ENCODE measurements at places on chromosomes 2 and 18.

GRCh38 chr2:73642338-73643018 lies at the start of gene NAT8:
TSS of gene NAT8 (minus strand) at chr2:73642422. CDS start at chr2:73641628, 794 bp downstream.
- DNase-seq, result no peak

GRCh38 chr2:42099438-42100173 lies 51.8 kb downstream of the PKDCC start:
- no peak for DNase-seq

- no peak for DNase-seq
These were observed 48.7 kb downstream of the PRELID3A start for GRCh38 chr18:12456441-12456840.

- DNase-seq, result no peak
These were observed 19.0 kb downstream of the FAM161A start for GRCh38 chr2:61834893-61835292.

GRCh38 chr2:80007777-80008503 lies 296.6 kb downstream of the LRRTM1 start:
- DNase-seq, result no peak

DNA sequence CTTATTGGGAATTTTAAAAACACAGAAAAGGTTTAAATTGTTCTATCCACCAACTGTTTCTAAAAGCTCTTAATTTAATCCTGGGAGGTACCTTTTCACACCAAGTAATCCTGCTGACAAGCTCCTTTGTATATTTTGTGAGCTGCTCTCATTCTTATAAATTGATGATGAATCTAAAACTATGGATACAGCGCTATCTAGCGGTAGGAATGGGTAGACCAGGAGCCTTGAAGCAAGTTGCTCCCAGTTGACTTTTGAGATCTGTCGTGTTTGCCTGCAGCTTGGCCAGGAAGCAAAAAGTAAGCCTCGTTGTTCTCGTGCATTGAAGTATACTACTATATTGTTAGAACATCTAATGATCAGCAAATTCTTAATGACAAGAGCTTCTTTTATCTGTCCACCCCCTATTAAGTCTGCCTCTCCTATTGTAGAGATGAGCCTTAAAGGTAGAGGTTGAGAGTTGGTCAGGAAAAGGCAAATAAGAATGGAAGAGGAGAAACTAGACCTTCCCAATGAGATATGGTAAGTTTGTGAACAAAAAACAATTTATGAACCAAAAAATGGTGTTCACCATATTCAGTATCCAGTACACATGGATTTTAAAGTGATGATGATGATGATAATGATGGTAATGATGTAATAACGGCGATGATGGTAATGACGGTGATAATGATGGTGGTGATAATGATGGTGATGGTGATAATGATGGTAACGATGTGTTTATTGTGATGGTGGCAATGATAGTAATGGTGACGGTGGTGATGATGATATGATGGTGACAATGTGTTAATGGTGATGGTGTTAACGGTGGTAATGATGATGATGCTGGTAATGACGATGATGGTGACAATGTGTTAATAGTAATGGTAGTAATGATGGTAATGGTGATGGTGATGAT lies 212.1 kb upstream of the NCKAP5 start:
- DNase-seq, result no peak

GRCh38 chr2:215942194-215942593 lies 71.2 kb downstream of the MREG start:
- DNase-seq, result no peak

DNA sequence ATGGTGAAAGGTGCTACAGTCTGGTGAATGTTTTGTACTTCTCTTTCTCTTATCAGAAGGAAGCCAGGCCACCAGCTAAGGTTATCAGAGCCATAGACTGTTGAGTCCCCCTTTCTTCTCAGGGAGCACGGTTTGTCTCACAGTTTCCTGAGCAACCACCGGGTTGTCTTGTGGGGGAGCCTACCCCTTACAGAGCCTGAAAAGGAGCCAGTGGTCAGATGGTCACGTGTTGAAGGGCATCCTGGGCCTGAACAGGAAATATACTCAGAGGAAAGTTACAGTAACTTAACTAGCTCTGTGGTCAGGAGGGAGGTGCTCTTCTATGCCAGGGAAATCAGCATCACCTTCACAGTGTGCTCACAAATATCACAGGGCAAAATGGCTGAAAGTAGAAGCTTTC lies 11.6 kb downstream of the CD28 start:
- no peak for DNase-seq

DNA sequence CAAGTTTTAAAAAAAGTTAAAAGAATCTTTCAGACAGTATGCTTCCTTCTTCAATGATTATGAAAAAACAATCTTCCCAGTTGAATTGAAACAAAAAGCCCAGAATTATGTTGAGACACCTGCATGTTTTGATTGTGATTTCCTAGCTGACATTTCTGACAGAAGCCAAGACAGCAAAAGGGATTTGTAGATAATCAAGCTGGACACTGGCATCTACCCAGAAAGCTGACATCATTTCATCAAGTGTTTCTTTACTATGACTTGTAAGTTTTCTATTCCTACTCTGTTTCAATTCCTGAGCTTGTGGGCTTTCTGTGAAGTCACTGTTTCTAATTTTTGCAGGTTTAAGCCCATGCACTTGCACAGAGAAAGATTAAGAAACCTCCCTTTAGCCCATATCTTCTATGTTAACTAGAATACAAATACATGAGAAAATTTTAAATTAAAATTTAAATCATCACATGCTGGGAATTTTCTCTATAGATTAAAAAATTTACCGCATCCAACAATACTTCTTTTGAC lies 82.9 kb upstream of the CCDC85A start:
- DNase-seq, result no peak

DNA sequence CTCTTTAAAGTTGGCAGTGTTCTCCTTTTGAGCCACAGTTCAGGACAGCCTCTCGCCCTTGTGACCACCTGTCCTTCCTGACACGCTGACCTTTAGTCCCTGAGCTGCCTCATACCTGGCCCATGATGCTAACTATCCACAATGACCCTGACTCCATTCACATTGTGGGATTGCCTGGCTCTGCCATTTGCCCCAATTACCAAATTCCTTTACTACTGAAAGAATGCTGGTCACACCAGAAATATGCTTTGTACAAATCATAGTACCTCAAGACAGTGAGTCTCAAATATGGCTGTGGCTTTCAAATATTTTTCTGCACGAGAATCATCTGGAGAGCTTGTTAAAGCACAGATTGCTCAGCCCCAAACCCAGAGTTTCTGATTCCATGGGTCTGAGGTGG lies 54.2 kb downstream of the LTBP1 start:
- no peak for DNase-seq

DNA sequence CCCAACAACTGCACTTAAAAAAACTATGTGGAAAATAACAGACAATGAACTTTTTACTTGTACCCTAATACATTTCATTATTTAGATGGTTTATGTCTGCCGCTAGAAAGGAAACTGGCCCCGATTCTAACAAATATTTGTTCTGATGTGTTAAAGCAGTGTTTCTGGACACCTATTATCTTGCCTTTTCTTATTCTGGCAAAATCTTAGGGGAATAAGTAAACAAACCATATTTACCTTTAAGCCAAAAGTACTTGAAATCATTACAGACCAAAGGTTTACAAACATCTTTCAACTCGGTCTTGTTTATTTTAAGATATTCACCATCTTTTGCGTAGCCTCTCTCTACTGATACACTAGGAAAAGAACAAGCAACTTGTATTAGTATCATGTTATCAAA lies 11.8 kb upstream of the DLX1 start:
- no peak for DNase-seq

GRCh38 chr2:46818141-46818621 lies 97.4 kb downstream of the MCFD2 start:
- peak; percentile 85 for DNase-seq

- DNase-seq, result peak; percentile 37
These were observed 69.8 kb downstream of the TNS1 start for GRCh38 chr2:217932803-217933616.

GRCh38 chr2:170206246-170206645 lies 28.3 kb downstream of the MYO3B start:
- no peak for DNase-seq

DNA sequence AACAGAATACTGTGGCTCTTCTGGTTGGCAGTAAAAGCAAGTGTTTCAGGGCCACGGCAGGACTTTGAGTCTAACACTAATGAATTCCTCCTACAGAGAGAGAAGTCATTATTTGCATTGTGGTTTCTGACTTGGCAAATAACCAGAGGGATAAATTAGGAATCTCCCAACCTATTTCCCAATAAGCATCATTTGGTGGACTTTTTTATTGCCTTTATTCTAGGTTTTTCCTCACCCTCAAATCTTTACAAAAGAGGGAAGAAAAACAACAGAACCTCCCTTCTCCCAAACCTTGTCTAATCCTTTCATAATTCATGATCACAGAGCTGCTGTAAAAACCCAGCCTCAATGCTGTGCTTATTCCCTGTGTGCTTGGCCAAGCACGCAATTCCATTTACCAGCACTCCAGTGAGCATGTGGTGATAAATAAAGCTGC lies 179.7 kb downstream of the AGPS start:
- no peak for DNase-seq

DNA sequence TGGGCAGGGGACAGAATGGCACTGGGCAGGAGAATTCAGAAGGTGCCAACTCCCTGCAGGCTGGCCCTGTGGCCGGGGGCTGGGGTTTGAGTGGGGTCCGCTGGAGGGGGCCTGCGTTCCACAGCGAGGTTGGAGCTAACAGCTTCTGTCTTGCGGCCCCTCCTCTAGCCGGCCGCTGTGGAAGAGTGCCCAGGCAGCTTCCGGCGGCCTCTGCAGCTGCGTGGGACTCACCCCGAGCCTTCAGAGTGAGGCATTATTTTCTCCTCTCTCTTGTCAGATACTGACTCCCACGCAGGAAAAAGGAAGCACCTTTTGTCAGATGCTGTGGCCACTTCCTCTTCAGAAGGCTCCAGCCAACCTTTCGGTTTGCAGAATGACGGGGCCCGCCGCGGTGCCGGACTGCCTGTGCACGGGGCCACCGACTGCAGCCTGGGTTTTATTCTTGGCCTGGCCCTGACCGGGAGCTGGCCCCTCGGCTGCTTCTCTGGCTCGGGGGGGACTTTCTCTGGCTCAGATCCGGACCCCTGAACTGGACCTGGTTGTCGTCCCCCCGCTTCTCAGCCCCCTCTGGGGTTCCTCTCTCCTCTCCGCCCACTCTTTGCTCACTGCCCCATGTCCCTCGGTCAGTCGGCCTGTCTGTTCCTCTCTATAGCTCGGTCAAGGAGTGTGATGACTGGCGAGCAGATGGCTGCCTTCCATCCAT lies 40.1 kb downstream of the ARHGAP25 start:
- peak; percentile 61 for DNase-seq

DNA sequence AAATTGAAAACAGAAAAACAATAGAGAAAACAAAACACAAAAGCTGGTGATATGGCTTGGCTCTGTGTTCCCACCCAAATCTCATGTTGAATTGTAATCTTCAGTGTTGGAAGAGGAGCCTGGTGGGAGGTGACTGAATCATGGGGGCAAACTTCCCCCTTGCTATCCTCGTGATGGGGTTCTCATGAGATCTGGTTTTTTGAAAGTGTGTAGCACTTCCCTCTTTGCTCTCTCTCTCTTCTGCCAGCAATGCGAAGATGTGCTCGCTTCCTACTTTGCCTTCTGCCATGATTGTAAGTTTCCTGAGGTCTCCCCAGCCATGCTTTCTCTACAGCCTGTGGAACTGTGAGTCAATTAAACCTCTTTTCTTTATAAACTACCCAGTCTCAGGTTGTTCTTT lies 112.3 kb upstream of the UXS1 start:
- no peak for DNase-seq

GRCh38 chr2:24205131-24205530 lies 30.3 kb downstream of the FAM228A start:
- no peak for DNase-seq

- no peak for DNase-seq
These were observed 333.9 kb downstream of the BCL11A start for GRCh38 chr2:60219536-60219935.

DNA sequence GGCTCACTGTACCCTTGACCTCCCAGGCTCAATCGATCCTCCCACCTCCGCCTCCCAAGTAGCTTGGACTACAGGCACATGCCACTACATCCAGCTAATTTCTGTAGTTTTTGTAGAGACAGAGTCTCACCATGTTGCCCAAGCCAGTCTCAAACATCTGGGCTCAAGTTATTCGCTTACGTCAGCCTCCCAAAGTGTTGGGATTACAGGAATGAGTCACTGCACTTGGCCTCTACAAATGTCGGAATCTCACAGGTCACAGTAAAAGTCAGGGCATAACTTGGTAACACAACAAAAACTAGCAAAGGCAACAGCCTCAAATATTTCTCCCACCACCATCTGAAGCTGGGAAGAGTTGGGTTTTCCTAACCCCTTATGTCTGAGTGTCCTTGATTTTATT lies 25.3 kb downstream of the SCG2 start:
- no peak for DNase-seq

DNA sequence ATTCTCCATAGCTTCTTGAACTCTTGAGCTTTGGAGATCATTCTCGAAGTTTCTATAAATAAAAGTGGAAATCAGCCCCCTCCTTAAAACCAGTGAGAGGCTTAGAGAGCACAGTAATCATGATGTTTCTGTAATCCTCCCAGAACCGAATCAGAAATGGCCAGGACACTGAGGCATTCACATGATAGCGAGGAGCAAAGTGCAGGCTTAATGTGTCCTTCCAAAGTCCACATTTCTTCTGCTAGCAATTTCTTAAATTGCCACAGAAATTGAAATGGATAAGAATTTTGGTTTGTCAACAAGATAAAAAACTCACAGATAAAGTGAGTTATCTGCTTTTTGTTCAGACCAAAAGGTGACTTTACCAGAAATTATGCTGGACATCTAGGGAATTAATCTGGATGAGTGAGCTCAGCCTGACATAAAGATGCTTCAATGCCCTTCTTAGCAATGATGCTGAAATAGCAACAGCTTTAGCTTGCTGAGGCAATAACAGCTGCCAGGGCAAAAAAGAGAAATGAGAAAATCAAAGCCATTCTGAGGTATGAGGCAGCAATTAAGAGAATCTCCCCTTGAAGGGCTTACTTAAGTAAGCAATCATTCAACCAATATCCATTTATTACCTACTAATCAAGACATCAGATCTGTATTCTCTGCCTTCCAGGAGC lies 82.4 kb upstream of the PHLPP1 start:
- DNase-seq, result no peak

DNA sequence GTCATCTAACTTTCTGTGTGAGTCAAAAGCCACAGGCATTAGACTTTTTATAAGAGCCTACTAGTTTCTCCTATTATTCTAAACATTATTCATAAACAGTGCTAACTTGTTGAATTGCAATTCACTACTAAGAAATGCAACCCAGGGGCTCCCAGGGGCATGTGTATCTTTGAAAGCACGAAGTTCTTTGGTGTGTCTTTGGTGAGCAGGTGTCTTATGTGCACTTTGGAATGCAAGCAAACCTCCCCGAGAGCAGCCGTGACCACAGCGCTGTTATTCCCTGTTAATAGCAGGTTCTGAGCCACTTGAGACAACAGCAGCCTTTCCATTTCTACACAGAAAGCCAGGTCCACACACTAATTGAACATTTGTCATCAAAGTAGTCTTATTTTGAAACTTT lies 123.5 kb downstream of the PRKRA start:
- DNase-seq, result no peak

GRCh38 chr2:166173263-166173662 lies 45.4 kb upstream of the SCN1A start:
- DNase-seq, result no peak

Measured in psoas muscle (tissue), 8 donors.